Activated T-helper 1 cell treated with anti-CD3 and anti-CD28 coated beads, Interleukin-12 subunit alpha, Interleukin-12 subunit beta, Interleukin-2, Interleukin-4 antibody, amounts not matched to agents 30 ng/mL and 10 ng/mL and 1 ng/mL, durations not matched to agents 14 hours and 24 hours and 36 hours (primary cell): ENCODE measurements at places on chromosomes 5 and 9.

DNA sequence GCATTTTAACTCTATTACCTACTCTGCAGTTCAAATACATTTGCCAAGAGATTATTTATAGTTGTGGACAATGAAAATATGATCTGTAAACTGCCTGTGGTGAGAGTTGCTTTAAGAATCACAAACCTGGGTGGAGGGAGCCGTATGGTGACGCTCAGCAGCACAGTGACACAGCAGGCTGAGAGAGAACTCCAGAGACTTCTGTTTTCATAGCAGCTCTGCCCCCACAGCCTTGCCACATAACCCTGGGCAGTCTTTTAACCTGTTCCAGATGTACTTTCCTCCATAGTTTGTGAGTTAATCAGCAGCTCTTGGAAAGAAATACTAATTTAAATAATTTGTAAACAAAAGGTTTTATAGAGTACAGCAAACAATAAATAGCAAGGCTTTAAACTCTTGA lies 450.5 kb downstream of the ELAVL2 start:
- no peak for DNase-seq

- no peak for DNase-seq
Observed at GRCh38 chr9:71752928-71753327, 15.4 kb downstream of the CEMIP2 start.

GRCh38 chr5:89850513-89850865 lies 559.1 kb downstream of the CETN3 start:
- DNase-seq, result no peak

GRCh38 chr5:109876941-109877669 lies 187.4 kb downstream of the MAN2A1 start:
- no peak for DNase-seq

- no peak for DNase-seq
Observed at GRCh38 chr5:74544811-74545210, 95.7 kb downstream of the ENC1 start.

DNA sequence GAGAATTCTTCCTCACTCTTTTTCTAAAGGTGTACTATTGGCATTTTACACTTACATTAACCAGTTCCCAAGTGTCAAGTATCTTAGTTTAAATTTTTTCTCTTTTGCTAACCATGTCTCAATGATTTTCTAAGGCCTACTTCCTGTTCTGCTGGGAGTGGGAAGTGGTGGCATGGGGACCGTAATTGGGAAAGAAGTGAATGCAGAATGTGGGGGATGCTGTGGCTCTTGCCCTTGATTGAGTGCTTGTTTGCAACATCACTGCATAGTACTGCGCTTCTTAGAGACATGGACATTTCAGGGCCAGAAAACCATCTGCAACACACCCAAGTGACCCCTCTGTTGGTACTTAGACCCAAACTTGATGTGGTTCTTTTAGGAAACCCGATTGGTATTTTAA lies 32.8 kb downstream of the MRRF start:
- DNase-seq, result no peak

DNA sequence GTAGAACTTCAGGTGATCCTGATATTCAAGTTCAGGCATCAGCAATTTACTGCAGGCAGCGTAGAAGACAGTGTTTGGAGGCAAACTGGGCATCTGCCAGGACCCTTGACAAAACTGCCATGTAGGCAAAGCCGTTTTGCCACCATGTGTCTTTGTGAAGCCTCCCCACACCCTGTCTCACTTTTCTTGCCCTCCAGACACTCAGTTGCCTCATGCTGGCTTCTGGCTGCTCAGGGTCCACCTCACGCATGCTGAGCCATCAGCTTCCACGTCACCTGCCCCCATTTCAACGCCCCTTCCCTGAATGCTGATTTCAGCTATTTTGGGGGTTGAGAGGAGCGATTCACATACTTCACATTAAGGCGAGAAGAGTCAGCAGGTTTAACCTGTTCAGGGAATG lies 165.2 kb upstream of the KLF9 start:
- no peak for DNase-seq

DNA sequence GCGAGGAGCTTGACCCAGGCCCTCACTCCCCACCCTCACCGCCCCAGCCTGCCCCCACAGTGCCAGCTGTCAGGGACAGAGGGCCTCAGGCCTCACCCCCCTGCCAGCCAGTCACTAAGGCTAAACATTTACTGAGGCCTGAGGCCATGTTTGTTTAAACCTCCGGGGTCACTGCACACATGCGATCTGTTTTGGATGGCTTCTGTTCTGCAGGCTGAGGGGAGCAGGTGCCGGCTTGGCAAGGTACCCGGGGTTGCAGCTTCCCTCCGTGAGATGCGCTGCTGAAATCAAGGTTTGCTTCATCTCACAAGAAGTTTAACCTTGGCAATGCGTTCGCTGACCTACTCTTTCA lies 103.3 kb upstream of the BOD1 start:
- no peak for DNase-seq

GRCh38 chr5:122730456-122730855 lies 44.4 kb upstream of the SNX2 start:
- no peak for DNase-seq

DNA sequence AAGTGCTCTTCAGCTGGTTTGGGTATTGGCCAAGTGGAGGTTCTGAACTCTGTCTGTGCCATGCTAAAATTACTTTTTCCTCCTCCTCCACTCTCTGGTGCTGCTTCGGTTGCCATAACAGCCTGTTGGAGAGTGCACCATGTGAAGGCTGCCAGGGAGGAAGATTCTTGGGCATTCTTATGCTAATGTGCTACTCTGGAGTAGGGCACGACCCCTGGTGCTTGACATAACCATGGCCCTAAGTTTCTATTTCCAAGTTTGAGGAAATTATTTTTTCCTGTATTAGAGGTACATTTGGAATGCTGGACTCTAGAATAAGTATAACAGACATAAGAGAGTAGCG lies 111.6 kb downstream of the ARHGAP26 start:
- no peak for DNase-seq

DNA sequence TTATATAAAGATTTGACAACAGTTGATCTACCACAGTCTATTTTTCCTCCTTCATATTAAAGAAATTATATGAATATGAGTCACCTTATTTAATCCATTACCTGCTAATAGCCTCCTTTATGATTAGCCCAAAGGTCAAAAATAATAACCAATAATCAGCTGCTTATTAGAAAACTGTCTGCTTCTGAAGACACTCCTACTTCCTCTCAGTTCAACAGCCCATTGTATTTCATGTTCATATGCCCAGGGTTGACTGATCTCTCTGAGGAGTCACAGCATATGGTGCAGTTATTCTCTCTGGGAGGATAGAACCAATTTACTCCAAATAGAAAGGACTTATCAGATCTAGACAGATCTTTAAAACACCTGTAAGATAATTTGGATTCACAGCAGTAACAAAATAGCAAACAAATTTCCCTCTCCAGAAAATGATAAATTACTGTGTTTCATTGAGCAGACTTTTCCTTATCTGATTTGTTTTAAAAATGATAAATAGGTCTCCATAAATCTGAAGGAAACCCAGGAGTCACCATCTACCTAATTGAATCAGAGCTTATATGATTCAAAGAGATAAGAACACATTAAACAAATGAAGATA lies 180.4 kb upstream of the ITGA1 start:
- no peak for DNase-seq

GRCh38 chr9:129482521-129483414 lies 138.1 kb downstream of the C9orf50 start:
- DNase-seq, result no peak

GRCh38 chr9:106620081-106620480 lies 242.9 kb upstream of the ZNF462 start:
- no peak for DNase-seq

DNA sequence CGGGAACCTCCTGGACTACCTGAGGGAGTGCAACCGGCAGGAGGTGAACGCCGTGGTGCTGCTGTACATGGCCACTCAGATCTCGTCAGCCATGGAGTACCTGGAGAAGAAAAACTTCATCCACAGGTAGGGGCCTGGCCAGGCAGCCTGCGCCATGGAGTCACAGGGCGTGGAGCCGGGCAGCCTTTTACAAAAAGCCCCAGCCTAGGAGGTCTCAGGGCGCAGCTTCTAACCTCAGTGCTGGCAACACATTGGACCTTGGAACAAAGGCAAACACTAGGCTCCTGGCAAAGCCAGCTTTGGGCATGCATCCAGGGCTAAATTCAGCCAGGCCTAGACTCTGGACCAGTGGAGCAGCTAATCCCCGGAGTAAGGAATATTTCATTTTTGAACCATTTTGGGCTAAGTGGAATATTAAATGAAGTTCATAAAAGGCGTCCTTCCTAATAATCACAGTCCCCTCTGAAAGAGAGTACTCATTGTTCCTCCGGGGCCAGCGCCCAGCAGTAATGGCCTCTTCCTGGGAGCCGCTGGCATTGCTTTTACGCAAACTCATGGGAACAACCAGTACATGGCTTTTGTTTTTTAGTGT lies 23.6 kb downstream of the QRFP start:
- no peak for DNase-seq

GRCh38 chr5:50814556-50814955 lies 148.1 kb downstream of the PARP8 start:
- DNase-seq, result no peak

GRCh38 chr9:132350861-132351315 lies 3.9 kb downstream of the SETX start:
- DNase-seq, result peak; percentile 19

DNA sequence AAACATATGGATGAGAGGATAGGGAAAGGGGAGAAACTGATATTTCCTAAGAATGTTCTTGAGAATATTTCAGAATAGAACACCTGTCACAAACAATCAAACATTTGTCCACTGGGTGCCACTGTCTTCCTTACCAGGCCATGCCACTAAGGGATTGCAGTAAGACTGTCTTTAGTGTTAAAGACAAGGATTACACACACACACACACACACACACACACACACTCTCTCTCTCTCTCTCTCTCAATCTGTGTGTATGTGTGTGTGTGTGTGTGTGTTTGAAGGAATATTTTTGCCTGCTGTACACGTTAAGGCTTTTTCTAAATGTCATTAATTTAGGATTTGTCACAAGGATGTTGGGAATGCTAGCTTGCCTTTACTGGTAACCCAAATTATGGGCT lies 54.4 kb downstream of the CCDC192 start:
- DNase-seq, result no peak

- no peak for DNase-seq
Observed at GRCh38 chr5:53112909-53113308, 3.4 kb upstream of the MOCS2 start.

GRCh38 chr5:108560581-108560980 lies 178.7 kb upstream of the FBXL17 start:
- DNase-seq, result no peak

DNA sequence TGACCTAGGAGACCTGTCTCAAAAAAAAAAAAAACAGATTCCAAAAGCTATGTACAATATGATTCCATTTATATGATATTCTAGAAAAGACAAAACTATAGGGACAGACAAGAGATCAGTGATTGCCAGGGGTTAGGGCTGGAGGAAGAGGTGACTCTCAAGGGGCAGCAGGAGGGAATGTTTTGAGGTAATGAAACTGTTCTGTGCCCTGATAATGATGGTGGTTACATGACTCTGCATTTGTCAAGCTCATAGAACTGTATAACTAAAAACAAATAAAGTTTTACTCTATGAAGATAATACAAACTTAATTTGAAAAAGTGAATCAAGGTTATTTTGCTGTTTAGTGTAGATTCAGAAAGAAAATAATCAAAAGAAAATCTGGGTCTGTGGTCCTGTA lies 125.3 kb upstream of the IQGAP2 start:
- DNase-seq, result no peak

GRCh38 chr9:8241201-8241600 lies 441.6 kb upstream of the DMAC1 start:
- DNase-seq, result no peak

DNA sequence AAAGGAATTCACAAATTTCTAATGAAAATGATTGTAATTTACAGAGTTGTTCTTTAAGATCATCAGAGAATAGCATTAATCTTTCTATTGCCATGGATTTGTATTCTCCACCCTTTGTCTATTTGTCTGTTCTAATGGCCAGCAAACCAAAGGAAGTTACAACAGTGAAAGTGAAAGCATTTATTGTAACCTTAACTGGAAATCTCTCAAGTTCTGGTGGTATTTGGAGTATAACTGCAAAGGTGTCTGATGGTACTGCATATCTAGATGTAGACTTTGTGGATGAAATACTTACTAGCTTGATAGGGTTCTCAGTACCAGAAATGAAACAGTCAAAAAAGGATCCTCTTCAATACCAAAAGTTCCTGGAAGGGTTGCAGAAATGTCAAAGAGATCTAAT lies 21.7 kb downstream of the RMI1 start:
- no peak for DNase-seq

DNA sequence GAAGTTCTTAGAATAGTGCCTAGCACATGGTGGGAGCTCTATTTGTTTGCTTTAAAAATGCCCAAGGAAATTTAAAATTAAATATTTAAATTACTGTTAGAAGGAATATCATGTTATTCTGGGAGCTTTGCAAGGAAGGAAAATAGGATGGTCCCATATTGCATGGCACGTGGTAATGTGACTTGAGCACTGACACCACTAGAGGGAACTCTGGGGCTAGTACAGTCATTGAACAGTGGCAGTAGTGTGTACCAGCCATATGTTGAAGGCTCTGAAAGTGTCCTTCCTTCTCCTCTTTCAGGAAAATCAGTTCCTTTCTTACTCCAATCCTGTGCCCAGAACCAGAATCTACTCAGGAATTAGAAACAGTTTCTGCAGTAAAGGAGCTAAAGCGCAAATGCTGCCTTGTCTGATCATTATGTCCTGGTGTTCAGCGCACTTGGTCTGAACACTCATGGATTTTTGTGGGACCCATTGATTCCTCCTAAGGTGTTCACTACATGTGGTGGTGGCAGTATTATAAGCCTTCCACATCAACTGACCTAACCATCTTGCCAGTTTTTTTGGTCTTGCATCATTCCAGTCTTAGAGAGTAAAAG lies 54.1 kb downstream of the GDA start:
- no peak for DNase-seq

DNA sequence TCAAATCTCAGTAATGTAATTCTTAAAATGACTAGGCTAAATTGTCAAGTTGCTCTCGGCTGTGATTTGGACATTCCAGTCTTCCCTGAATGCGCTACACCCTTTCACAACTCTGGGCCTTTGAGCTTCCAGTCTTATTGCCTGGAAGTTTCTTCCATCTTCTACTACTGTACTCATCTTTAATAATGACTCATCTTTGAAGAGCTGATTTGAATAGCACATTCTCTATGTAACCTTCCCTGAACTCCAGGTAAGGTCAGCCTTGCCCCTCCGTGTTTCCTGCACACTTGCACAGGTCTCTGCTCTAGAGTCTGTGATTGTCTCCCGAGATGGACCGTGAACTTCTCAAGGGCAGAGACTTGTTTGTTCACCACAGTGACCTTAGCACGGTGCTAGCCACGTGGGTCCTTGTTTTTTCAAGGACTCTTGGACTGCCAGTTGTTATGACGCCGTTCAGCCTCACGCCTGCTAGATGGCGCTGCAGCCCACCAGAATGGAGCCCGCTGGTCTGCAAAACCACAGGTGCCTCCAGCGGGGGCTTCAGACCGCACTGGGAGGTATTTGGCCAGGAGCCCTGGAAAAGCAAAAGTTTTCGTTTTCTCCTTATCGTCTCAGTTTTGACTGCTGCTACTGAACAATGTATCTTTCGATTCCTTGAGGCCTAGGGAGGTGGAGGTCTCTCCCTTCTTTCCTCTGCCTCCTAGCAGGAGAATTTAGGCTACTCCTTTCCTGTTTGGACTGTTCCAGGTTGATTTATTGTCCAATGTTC lies 44.4 kb downstream of the SEC61B start:
- DNase-seq, result peak; percentile 50
